CD4-positive, alpha-beta T cell treated with Interleukin-2 at 100 ng/mL for 4 hours (primary cell): ENCODE measurements at places on chromosomes 7 and 10.
A peak's percentile ranks its signal among the peaks of the same experiment; 100 is the strongest.

- no peak for DNase-seq
Measured at GRCh38 chr7:139993169-139993568, 69.6 kb downstream of the PARP12 start.

- no peak for DNase-seq
Measured at GRCh38 chr7:115054478-115055065, 132.7 kb downstream of the MDFIC start.

GRCh38 chr7:39088730-39089593 lies 111.3 kb downstream of the POU6F2 start:
- no peak for DNase-seq

DNA sequence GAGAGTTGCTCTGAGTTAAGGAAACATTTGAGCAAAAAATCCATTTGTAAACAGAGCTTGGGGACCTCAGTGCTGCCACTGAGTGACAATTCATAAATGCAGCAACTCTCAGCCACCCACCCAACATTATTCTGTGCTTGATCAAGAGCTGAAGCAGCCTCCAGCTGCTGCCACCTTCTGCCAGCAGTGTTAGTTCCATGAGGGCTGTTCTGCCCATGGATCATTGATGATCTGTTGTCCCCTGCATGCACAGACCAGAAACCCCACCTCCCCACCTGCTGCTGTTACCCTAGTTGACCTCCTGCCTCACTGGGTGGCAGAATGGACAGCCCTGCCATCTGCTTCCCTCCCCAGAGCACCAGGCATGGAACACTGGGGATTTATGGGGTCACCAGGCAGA lies 305.4 kb downstream of the KCNMA1 start:
- no peak for DNase-seq

GRCh38 chr7:148191391-148192065 lies 399.0 kb upstream of the C7orf33 start:
- DNase-seq: no peak

- DNase-seq: no peak
Measured at GRCh38 chr10:113540845-113541548, 11.9 kb upstream of the HABP2 start.

DNA sequence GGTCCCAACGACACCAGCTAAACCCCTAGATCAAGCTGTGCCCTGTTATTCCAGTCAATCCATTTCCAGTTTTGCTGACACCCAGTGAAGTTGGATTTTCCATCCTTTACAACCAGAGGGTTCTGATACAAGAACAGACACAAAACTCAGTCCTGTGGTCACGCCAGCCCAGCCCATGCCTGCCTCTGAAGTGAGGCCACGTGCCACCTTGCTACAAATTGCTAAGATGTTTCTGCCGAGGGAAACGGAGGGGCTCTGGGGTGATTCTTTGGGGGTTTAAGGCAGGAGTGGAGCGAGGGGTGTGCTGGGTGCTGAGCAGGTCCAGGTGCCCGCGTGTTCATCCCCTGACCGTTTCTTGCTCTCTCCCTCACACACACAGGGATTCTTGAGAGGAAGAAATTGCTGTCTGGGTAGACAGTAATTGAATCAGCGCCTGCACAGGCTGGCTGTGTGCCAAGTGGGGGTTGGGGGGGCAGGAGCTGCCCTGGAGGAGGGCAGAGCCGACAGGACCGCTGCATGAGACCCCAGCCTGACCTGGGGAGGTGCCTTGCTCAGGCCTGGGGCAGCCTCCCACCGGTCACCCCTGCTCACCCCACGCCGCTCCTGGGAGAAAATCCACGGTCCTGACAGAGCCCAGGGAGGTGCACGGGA lies 38.1 kb downstream of the ADAP1 start:
- DNase-seq: no peak

DNA sequence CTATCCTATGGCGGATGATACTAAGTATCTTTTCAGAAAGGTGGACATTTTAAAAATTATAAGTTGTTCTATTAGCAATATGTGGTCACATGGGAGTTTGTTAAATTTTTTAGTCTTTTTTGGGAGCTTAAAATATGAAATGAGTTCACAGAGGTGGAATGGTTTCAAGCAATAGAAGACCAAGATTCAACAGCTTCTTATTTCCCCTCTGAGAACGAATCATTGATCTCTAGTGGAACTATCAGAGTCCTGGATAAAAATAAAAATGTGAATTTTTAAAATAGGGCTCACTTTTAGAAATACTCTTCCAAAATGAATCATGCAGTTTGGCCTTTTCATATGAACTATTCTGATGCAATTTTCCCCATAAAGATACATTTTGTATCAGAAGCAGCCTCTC lies 467.7 kb upstream of the KLF6 start:
- no peak for DNase-seq

GRCh38 chr10:3126741-3127346 lies 45.7 kb downstream of the PITRM1 start:
- no peak for DNase-seq

DNA sequence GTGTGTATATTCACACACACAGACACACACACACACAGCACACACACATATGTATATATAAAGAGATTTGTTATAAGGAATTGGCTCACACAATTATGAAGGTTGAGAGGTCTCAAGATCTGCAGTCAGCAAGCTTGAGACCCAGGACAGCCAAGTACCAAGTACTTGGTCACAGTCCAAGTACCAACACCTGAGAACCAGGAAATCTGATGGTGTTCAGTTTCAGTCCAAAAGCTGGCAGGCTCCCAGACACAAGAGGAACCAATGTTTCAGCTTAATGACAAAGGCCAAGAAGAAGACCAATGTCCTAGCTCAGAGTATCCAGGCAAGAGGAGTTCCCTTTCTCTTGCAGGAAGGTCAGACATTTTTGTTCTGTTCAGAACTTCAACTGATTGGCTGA lies 780.2 kb downstream of the MAGI2 start:
- no peak for DNase-seq

DNA sequence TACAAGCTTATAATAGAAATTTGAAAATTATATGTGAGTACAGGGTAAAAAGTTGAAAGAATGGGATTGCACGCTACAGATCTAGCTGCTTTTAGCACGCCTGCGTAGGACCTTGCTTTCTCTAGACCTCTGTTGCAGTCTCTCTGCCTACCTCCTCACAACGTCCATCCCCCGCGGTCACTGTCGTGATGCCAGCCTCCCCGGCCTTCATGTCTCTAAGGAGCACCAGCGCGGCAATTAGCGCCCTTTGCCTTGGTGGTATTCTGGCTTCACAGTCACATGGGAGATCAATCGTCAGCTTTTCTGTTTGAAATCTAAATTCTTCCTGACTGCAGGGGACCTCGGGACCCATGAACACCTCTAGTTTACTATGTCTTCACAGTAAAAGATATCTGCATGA lies 131.3 kb downstream of the EGFR start:
- no peak for DNase-seq

GRCh38 chr7:55138663-55139062 lies 119.8 kb downstream of the EGFR start:
- no peak for DNase-seq

DNA sequence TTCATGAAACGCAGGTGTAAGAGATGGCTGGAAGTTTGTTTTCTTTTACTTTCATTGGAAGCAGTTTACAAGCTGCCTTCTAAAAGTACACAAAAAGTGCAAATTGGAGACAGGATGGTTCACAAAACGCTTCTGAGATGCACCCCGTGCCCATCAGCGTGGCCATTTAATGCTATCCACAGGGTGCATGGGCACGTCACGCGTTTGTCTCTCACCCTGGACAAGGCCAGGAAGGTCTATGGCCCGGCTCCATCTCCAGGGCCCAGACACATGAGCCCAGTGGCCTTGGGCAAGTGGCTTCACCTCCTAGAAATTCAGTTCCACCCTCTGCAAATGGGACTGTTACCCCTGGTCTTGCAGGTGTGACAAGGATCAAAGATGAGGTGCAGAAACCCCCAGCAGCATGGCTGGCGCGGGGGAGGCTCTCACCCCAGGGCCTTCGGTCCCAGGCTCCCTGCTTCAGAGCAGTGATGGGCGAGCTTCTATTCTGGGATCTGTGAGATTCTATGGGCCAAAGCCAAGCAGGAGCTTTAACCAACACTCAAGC lies 60.8 kb upstream of the EBF3 start:
- no peak for DNase-seq

DNA sequence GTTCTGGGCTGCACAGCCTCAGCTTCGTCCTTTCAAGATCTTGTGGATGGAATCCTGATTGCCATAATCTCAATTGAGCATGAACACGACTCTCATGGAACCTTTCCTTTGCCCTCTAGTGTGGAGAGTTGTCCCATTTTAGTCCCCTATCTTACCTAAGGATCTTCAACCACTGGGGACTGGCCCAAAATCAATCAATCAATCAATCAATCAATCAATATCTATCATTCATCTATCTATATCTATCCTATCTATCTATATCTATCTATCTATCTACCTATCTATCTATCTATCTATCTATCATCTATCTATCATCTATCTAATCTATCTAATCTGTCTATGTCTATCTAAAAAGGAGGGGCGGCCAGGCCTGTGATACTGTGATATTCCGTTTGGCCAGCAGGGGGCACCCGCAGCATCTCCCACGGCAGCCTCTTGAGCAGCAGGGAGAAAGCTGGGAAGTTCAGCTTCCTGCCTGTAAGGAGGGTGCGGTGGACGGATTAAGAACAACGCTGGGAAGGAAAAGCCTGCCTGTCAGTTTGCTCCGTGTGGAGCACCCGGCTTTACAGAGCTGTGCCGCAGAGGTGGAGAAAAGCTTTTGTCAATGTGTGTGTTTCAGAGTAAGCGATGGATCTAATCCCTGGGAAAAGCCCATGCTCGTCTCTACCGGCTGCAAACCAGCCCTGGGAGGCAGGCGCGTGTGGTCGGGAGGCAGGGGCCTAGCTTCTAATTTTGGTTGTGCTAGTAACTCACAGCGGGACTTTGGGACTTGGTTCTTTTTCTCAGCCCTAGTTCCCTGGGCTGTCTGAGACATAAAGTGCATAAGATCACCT lies 124.9 kb downstream of the SH2D4B start:
- peak; percentile 65 for DNase-seq

- DNase-seq: peak; percentile 50
Measured at GRCh38 chr7:129553899-129554461, 51.6 kb downstream of the SMKR1 start.

DNA sequence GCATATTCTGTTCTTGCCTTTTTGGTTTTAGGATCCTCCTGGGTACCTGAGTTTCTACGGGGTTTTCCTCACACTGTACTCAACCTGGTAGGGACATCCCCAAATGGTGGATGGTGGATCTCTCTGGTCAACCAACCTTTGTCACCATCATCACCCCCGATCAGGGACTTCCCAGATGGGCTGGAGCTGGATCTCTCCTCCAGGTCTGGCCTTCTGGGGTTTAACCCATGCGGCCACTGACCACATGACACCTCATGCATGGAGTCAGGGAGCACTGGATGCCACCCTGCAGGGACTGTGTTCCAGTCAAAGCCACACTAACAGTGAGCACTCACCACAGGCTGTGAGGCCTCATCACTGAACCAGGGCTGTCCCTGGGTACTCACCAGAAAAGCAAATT lies 80.0 kb downstream of the CELF2 start:
- no peak for DNase-seq

DNA sequence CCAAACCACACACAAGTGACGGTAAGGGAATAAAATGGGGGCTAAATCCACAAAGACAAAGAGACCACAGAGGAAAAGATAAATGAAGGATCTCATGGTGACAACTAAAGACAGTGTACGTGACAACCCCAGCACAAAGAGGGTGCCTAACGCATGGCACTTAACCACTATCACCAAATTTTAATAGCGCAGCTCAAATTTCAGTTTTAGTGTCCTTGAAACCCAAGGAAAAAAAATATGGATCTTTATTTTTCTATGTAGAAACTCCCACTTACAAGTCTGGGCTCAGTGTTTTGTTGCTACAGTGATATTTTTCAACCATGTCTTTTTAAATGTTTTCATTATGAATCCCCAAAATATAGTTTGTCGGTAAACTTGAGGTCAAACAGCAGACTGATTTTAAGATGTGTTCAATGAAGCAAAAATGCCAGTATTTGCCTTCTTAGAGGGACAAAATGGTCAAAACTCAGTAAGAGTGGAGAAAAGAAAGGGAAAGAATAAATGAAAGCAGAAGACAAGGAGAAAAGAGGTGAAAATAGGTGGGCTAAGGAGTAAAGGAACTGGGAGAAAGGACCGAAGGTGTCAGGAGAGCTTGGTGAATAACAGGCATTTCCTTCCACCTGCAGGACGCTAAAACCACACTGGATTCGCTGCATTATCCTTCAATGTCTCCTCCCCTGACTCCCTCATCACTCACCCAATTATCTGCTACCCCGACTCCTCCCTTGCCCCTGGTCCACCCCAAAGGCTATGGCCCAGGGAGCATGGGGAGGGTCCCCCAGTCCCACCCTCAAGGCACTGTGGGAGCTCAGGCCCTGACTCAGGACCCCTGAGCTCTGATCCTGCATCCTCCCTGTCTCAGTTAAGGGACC lies 3.5 kb downstream of the ASB13 start:
- no peak for DNase-seq

GRCh38 chr10:100650693-100651092 lies 94.7 kb upstream of the PAX2 start:
- DNase-seq: no peak

- no peak for DNase-seq
Measured at GRCh38 chr10:85193796-85194195, 865.4 kb downstream of the CCSER2 start.

DNA sequence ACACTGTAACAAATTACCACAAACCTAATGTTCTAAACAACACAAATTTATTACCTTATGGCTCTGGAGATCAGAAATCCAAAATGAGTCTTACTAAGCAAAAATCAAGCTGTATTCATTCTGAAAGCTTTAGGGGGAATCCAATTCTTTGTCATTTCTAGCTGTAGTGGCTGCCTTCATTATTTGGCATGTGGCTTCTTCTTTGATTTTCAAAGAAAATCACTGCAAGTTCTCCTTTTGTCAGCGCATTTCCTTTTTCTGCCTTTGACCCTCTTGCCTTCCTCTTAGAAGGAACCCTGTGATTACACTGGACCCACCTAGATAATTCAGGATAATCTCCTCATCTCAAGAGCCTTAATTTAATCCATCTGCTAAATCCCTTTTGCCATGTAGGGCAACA lies 36.9 kb downstream of the ZPBP start:
- no peak for DNase-seq

DNA sequence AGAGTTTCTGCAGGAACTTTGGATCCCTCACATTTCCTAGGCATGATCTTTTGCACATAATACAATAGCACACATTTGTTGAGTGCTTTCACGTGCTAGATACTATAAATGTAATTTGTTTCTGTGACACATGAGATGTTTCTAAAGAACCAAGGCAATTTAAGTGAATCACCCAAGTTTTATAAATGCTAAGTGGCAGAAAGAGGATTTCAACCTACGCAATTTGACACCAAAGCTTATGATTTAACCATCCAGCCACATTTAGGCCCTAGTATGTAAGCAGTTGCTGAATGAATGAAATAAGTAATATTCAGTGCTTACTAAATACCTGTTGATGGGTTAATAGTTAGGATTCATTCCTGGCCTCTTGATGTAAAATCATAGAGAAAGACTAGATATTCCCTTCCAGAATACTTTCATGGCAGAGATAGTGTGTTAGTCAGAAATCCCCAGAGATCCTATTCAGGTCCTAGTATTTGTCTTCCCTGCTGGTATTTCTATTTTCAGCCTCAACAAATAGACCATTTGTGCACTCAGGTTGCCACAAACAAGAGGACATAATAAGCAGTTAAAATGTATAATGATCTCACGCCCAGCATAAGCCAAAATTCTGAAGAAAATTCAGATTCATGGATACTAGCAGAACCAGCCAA lies 572.6 kb downstream of the IPMK start:
- no peak for DNase-seq
